ENCODE measurements at places on chromosomes 3 and 15.

DNA sequence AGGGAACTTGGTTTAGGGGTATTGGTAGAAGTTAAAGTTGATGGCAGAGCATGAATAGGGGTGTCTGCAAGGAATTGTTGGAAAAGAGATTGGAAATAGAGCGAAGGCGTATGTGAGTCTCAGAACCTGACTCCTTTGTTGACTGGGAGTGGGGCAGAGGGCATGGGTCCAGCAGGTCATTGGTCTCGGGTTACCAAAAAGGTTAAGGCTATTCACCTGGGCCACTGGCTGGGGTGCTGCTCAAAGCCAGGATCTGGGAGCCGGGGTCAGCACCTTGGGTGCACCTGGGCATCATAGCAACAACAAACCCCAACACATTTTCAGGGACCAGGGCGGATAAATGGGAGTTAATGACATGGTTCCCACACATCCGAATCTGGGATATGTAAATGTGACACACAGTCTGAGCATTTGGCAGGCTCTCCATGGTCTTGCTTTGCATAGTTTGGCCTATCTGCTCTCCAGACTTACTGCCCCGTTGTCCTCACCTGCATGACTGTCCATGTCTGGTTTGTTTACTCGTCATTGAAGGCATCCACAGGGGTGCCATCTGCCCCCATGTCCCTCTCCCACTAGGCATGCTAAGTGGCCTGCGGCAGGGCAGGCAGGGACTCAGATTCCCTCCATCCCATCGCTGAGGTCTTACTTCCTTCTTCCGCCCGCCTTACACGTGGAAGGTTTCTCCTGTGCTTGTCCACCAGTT lies 10.1 kb downstream of the KLF13 start:
- DNase-seq: no peak

DNA sequence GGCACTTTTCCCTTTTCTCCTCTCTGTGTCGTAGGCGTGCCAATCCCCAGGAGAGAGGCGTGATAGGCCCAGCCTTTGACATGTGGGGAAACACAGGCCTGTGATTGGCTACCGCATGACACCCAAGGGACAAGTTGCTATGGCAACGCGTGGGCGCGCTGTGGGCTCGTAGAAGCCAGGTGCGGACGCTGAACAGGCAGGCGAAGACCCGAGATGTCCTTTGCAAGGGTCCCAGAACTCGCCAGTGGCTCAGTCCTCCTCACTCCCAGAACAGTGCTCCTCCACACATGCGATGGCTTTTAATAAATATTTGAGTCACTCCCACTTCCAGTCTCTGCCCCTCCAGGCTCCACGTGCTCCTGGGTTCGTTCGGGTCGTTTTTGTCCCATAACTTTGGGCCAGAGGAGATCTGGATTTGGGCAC lies 4.2 kb downstream of the SLC51B start:
- DNase-seq: peak; percentile 85

- no peak for DNase-seq
Measured at GRCh38 chr15:78507831-78508160, 419 bp downstream of the HYKK start.

DNA sequence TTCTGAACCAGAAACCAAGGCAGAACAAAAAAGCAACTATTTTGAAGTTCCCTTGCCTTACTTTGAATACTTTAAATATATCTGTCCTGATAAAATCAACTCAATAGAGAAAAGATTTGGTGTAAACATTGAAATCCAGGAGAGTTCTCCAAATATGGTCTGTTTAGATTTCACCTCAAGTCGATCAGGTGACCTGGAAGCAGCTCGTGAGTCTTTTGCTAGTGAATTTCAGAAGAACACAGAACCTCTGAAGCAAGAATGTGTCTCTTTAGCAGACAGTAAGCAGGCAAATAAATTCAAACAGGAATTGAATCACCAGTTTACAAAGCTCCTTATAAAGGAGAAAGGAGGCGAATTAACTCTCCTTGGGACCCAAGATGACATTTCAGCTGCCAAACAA lies 4.6 kb downstream of the DTX3L start:
- no peak for DNase-seq

DNA sequence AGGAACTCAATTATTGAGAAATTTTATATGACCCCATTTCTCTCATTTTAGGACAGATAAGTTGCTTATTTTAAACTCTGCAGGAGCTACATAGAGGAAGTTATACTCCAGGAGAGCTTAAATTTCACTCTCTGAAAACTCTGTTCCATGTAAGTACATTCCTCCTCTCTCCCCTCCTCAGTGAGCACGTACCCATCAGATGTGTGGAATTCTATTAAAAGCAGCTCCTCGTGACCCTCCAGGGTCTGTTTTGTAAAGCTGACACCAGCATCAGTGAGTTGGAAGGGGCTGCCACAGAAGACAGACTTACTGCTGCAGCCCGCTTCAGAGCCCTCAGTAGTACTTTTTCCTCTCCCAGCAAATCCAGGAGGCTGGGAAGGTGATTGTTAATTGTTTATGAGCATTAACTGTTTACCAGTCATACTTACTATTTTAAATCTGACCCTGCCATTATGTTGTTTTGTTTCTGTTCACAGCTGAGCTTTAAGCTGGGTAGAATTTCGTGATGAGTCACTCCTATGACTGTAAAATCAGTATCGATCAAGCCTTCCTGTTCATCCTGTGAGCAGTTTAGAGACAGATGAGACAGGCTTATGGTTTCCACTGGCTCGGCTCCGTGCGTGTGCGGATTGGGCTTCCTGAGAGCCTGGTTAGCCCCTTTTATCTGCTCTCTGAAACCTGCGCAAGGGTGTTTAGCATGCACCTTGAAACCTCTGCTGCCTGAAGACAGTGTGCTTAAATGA lies 20.4 kb downstream of the IGF1R start:
- DNase-seq: peak; percentile 31

DNA sequence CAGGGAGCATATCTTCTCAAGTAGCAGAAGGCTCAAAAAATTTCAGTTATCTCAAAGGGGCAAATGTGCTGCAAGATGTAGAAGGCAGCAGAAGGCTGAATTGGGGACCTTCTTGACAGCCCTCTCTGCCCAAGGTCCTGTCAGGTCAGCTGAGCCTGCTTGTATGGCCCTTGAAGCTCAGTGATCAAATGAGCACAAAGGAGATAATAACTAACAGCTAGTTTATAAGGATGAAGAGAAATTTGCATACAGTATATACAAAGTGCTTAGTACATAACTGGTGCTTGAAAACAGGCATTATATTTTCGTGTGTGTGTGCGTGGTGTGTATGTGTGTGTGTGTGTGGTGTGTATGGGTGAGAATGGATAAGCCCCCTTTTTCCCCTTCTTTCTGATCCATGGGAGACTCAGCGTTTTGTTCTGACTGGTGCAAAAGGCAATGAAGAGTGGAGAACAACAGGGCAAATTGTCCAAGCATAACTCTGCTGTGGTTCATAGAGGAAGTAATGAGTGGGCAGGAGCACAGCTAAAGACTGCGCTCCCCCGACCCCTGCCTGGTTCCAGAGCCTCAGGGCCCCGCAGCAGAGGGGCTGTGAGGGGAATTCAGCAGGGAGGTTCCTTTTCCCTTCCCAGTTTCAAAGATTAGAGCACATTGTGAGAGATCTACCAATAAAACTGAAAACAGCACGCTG lies 356.8 kb upstream of the NR2F2 start:
- no peak for DNase-seq

GRCh38 chr3:34015204-34016142 lies 217.0 kb downstream of the PDCD6IP start:
- DNase-seq: no peak

- no peak for DNase-seq
Measured at GRCh38 chr15:61128896-61129295, 100.2 kb downstream of the RORA start.

DNA sequence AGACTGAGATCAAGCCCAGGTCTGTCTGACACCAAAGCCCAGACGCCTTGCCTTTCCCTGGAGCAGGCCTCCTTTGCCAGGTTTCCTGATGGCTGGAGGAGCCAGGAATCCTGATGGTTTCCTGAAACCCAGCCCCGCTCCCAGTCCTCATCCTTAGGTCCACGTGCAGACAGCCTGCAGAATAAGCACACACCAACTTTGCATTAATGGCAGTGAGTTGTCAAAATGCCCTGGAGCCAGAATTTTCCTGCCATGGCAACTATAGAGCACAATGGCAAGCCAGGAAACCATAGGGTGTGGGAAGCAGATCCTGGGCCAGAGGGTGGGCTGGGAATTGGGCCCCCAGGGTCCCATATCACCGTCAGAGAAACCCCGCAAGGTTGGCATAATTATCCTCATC lies 67.4 kb upstream of the HRH1 start:
- DNase-seq: no peak

DNA sequence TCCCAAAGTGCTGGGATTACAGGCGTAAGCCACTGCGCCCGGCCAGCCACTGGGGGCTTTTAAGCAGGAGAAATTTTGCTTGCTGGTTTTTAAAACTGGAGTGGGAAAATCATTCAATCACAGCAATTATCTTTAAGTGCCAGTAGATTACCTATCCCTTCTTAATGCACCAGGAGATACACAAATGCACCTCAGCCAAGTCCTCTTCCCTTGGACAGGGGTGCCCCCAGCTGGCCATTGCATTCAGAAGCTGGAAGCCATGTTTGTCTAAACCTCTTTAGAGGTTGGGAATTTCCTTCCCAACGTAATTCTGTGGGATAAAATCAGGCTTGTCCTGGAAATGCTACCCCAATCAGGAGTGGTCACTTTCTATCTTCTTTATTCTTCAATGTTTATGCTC lies 26.6 kb downstream of the MIX23 start:
- no peak for DNase-seq

DNA sequence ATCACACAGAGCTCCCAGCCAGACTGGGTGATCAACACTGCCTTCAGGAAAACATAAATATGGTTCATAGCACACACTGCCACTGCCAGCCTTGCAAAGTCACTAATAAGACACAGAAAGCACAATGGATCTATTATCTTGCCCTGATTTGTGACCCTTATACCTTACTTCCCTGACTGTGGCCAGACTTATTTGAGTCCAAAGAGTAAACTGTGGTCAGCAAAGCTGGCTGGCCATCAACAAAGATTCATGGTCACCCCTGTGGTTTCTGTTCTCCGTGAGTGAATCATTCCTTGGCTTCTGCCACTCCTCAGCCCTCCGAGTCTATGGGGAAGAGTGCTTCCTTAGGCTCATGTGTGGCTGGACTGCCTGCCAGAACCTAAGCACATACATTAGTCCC lies 437.7 kb downstream of the RAP2B start:
- DNase-seq: no peak

DNA sequence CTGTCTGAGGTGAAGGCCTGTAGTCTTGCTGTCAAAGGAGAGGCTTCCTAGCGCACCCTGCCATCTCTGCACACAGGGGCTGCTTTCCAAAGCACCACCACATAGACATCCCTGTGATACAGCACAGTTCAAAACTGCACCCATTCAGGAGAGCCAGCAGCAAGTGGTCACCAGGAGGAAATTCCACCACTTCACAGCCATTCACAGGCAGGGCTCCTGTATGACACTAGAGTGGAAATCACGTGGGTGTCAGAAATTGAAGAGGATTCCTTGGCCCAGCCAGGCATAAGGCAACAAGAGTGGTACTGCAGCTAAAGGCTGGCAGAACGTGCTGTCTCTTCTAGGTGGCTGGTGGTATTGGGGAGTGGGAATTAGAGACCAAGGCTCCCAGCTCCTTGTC lies 102.8 kb downstream of the RFTN1 start:
- DNase-seq: no peak

GRCh38 chr3:196968233-196969133 lies at the start of gene PIGZ:
TSS of gene PIGZ (minus strand) at chr3:196968833. CDS start at chr3:196952031, 16,802 bp downstream.
- peak; percentile 50 for DNase-seq

DNA sequence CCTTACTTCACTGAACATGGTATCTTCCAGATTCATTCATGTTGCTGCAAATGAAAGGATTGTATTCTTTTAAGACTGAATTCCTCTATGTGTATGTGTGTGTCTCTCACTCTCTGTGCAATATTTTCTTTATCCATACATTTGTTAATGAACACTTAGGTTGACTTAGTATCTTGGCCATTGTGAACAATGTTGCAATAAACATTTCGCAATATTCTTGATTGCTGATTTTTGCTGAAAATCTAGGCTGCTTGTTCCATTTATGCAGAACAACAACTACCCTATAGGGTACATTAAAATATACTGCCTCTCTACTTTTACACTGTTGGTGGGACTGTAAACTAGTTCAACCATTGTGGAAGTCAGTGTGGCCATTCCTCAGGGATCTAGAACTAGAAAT lies 732.4 kb downstream of the CADM2 start:
- DNase-seq: no peak

DNA sequence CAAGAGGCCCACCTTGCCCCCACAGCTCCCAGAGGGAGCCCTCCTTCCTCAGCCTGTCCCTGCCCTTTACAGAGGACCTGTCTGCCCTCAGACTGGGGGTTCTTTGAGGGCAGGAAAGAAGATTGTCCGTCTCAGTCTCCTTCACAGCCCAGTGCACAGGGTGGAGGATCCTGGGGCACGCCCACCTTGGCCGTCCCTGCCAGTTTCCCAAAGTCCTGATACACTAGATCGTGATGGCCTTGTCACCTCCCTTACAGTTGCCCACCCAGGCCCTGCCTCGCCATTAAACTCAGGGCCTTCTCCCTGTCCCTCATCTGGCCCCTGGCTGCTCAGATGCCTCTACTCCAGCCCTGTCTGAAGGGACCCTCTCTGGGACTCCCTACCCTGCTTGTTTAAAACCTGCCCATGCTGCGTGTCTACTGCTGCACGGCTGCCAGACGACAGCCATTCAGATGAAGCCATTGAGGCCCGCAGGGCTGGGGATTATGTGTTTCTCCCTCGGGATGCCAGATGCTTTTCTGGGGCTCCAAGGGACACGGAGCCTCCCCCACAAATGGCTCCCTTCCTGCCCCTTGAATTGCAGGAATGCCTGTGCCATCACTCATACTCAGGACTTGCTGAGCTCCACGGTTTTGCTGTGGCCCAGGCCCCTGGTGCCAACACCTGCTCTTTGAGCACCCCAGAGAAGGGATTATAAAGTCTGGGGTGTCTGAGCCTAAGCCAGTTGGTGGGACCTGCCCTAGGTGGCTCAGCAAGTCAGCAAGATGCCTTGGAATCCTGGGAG lies 27.8 kb downstream of the ACSBG1 start:
- DNase-seq: no peak

GRCh38 chr3:13515786-13516759 lies 32.9 kb upstream of the FBLN2 start:
- no peak for DNase-seq
